ENCODE measurements at places on chromosomes 1 and 21.

DNA sequence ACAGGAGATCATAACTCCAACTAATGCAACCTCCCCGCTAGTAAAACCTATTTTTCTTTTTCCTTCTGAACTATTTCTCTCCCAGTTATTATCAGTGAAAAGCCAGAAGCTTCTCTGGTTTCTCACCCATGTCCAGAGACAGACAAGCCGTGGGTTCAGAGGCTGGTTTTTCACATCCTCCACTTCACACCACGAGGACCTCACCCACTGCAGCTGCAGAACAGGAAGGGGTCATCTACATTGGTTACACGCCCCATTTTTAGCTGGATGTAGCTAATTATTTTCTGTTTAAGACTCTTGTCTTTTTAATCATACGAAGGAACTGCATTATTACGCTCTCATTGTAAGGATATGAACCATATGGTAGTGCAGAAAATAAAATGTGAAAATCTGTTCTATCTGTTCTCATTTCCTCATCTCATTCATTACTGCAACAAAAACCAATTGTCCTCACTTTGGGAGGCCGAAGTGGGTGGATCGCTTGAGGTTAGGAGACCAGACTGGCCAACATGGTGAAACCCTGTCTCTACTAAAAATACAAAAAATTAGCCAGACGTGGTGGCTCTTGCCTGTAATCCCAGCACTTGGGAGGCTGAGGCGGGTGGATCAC lies 39.1 kb upstream of the CLDN14 start:
- DNase-seq: no peak

DNA sequence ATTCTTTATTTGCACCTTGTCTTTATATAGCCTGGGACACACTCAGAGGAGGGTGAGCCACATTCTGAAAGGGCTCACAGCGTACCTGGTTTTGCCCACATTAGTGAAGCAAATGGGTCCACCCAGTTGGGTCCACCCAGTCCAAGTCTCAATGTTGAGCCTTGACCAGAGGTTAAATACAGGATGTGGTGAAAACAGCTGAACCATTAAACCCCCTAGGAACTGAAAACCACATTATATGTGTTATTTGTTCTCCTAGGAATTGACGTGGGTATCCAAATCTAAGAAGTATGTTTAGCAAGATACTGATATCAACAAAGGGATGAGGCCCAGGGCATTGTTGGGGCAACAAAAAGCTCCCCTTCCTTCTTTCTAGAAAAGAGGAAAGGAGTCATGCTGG lies 83.8 kb downstream of the SETD4 start:
- DNase-seq: no peak

- no peak for DNase-seq
Measured at GRCh38 chr1:228868731-228869024, 133.4 kb downstream of the RHOU start.

- no peak for DNase-seq
Measured at GRCh38 chr1:16720351-16721223, 19.7 kb upstream of the RNU1-4 start.

DNA sequence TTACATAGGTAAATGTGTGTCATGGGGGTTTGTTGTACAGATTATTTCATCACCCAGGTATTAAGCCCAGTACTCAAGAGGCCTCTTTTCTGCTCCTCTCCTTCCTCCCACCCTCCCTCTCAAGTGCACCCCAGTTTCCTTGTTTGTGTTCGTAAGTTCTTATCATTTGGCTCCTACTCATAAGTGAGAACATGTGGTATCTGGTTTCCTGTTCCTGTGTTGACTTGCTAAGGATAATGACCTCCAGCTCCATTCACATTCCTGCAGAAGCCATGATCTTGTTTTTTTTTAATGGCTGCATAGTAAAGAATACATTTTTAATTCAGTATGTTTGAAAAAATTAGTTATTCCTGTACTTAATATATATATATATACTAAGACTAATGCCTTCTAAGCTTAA lies 107.7 kb downstream of the CLDN17 start:
- DNase-seq: no peak

DNA sequence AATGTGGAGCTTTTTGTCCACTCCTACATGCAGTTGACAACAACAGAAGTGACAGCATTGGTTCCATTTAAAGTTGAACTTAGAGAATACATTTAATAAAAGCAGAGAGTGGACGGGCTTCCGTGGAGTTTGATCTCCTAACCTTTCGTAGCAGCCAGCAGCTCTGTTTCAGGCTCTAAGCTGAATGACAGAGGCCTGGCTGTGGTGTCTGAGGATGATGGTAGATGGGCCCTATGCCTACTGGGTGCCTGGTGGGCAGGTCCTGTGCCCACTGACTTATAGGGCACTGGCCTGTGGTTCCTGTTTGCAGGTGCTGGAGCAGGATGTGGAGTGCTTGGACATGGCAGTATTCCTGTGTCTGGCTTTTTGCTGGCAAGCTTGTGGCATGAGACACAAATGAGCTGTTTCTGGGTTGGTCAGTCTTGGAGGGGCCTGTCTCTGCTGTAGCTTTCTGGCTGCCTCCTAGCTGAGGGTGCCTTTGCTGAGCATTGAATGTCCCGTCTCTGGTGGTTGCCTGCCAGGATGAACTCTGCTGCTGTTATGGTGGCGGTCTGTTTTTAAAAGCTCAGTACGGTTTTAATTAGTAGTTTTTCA lies 54.6 kb downstream of the PRDM2 start:
- no peak for DNase-seq

DNA sequence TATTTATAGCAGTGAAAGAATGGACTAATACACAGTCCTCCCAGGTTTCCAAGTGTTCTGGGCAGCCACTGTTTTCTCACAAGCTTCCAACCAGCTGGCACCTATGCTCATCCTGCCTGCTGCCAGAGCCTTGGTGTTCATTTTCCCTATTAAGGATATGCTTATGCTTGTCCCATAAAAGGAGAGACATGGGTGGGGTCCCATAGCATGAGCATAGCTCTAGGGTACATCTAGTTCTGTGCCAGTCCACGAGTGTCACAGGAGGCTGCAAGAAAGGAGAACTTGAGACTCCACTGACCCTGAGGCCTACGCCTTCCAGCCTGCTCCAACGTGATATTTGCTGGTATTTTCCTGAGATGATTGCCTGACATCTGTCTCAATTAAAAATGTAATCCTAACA lies 192.4 kb upstream of the PTGFR start:
- DNase-seq: no peak

- DNase-seq: no peak
Measured at GRCh38 chr1:162389021-162389818, 7.7 kb downstream of the C1orf226 start.

DNA sequence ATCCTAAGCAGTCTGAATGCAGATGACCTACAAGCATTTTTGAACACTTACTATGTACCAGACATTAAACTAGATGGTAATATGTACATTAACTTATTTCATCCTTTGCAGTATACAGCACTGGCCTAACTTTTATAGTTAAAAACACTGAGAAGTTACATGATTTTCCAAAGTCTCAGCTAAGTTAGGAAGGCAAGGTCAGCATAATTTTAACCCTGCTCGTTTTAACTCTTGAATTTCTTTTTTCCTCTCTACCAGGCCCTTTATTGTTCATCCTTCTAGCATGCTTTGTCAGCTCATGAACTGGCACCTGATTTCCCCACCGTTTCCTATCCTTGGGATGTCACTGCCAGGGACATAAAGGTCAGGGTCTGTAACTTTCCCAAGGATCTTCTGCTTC lies 76.9 kb upstream of the ZC3H11B start:
- DNase-seq: no peak

GRCh38 chr1:175471039-175471800 lies 272.2 kb downstream of the TNR start:
- DNase-seq: no peak

DNA sequence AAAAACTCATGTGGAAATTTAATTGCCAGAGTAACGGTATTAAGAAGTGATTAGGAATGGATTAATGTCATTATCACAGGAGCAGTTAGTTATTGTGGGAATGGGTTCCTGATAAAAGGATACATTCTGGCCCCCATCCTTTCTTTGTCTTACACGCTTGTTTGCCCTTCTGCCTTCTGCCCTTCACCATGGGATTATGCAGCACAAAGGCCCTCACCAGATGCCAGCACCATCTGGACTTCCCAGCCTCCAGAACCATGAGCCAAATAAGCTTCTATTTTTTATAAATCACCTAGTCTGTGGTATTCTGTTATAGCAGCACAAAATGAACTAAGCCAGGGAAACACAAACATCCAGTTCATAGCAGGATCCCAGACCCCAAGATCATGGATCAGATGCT lies 33.9 kb upstream of the POU2F1 start:
- DNase-seq: no peak

GRCh38 chr21:35681946-35682345 lies 378.4 kb downstream of the SETD4 start:
- DNase-seq: no peak

GRCh38 chr1:17359031-17359430 lies 13.0 kb upstream of the PADI6 start:
- no peak for DNase-seq

- no peak for DNase-seq
Measured at GRCh38 chr1:37549341-37549740, 4.8 kb downstream of the SNIP1 start.

DNA sequence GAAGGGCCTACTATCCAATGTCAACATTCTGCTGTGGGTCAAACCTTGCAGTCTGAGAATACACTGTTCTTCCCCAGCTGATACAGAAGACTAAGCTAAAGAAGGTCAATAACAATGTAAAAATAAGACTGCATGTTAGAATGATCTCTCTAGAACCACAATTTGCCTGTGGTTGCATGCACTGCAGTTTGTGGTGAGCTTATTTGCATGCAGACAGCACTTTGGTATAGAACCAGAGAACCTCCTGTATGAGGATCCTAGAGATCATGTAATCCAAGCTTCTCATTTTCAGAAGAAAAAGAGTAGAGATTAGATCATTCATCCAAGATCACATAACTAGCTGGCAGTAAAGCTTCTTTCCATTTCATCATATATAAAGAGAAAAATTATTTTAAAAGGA lies 15.8 kb downstream of the SYNJ1 start:
- DNase-seq: no peak

DNA sequence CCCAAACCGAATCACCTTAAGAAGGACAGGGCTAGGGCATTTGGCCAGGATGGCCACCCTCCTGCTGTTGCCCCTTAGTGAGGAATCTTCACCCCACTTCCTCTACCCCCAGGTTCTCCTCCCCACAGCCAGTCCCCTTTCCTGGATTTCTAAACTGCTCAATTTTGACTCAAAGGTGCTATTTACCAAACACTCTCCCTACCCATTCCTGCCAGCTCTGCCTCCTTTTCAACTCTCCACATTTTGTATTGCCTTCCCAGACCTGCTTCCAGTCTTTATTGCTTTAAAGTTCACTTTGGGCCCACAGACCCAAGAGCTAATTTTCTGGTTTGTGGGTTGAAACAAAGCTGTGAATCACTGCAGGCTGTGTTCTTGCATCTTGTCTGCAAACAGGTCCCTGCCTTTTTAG lies 3.6 kb downstream of the BTG2 start:
- DNase-seq: no peak

DNA sequence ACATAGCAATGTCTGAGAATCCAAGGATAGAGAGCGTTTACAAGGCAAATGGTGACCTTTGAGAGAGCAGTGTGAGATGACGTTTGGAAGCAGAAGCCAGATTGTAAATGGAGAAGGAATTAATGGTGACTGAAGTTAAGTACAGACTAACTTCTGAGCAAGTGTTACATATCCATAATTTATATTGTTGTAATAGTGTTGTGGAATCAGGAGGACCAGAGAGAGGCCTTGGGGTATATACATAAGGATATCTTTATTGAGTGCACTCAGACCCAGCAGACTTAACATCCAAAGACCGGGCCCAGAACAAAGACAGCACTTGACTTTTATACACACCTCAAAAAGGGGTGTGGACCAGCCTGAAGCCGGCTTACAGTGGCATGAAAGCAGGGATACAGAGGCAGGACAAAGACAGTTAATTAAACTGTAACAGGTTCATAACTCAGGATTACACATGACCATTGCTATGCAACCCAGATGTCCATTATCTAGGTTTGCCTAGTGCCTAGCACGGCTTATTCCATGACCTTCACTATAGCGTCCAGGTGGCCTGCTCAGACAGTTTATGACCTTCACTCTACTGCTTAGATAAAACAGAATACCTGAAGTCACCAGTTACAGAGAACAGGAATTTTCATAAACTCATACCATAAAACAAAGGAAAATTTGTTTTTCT lies 2.7 kb upstream of the MGST3 start:
- no peak for DNase-seq
